ENCODE measurements at places on chromosomes 3 and 15. TPM values are rescaled to one million over a fixed set of nuclear protein-coding genes. Genes with fewer than 3 reads are reported as not detected.

Gene ANKRD34C
- total RNA-seq, result not detected

Gene RLBP1
- total RNA-seq, result not detected

Gene RPL22L1
- total RNA-seq, result 8.4 TPM

Gene ADAM10
- 37.2 TPM for total RNA-seq

GRCh38 chr3:39189959-39190269 lies 2.5 kb downstream of the XIRP1 start:
- DNase-seq, result no peak
- peak overlapping the region; percentile 75 for H3K4me3 ChIP-seq
- no peaks in the 10 kb centered on the region for H3K27me3 ChIP-seq

GRCh38 chr15:83734487-83734886 lies 80.6 kb downstream of the ADAMTSL3 start:
- H3K4me1 ChIP-seq, result no peaks in the 10 kb centered on the region
- no peak overlapping the region for H3K4me3 ChIP-seq
- no peaks in the 10 kb centered on the region for H3K27me3 ChIP-seq
- H3K27ac ChIP-seq, result no peak overlapping the region
- no peak for DNase-seq

- no peak overlapping the region for H3K4me3 ChIP-seq
- no peak for DNase-seq
- H3K27ac ChIP-seq, result no peak overlapping the region
- no peaks in the 10 kb centered on the region for H3K4me1 ChIP-seq
- no peaks in the 10 kb centered on the region for H3K36me3 ChIP-seq
- no peaks in the 10 kb centered on the region for H3K27me3 ChIP-seq
Measured at GRCh38 chr3:139127101-139127500, 82.4 kb upstream of the PRR23C start.

DNA sequence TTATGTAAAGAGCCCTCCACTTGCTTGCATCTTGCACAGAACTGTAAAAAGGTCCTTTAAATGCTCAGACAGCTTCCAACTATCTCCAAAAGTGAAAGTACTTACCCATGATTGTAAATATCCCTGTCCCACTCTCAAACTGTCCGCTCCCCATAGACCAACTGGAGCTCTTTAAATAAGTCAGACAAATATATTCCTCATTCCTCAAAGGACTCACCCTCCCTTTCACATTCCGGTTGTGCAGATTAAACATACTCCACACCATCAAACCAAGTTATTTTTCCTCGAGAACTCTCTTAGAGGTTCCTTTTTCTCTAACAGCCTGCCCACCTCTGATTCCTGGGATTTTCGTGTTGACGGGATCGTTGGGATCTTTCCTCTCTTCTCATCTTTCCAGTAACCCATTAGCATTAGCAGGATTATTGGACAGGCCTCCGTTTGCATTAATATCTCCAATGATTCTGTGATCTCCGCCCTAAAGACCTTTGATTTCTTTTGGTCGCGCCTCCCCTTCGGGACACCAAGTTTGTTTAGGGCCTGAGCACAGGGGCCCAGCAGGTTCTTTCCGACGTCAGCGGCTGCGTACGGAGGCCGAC lies 763 bp downstream of the GOLGB1 start:
- no peak for DNase-seq
- peaks cover 22% of the 10 kb centered on the region for H3K4me1 ChIP-seq
- no peaks in the 10 kb centered on the region for H3K27me3 ChIP-seq
- peak overlapping the region; percentile 97 for H3K4me3 ChIP-seq
- peak overlapping the region; percentile 98 for H3K27ac ChIP-seq

- DNase-seq, result no peak
- peak overlapping the region; percentile 95 for H3K27ac ChIP-seq
- no peaks in the 10 kb centered on the region for H3K36me3 ChIP-seq
- H3K4me3 ChIP-seq, result no peak overlapping the region
- peaks cover 74% of the 10 kb centered on the region for H3K4me1 ChIP-seq
Measured at GRCh38 chr15:92915766-92916435, 15.8 kb downstream of the CHD2 start.

GRCh38 chr3:129563850-129564535 lies 21.0 kb downstream of the H1-8 start:
- peak; percentile 17 for DNase-seq
- peaks cover 19% of the 10 kb centered on the region for H3K4me1 ChIP-seq
- no peak overlapping the region for H3K27ac ChIP-seq

GRCh38 chr3:126081618-126082361 lies 2.1 kb downstream of the SLC41A3 start:
- H3K4me1 ChIP-seq, result peaks cover 17% of the 10 kb centered on the region
- no peaks in the 10 kb centered on the region for H3K36me3 ChIP-seq
- no peak overlapping the region for H3K4me3 ChIP-seq
- no peaks in the 10 kb centered on the region for H3K27me3 ChIP-seq
- DNase-seq, result peak; percentile 96
- peak overlapping the region; percentile 97 for H3K27ac ChIP-seq

- peak; percentile 39 for DNase-seq
- H3K4me1 ChIP-seq, result no peaks in the 10 kb centered on the region
- H3K36me3 ChIP-seq, result no peaks in the 10 kb centered on the region
- peak overlapping the region; percentile 53 for H3K4me3 ChIP-seq
Measured at GRCh38 chr15:49421991-49422390, 1.1 kb upstream of the FGF7 start.

- no peak for DNase-seq
- no peaks in the 10 kb centered on the region for H3K27me3 ChIP-seq
- H3K4me1 ChIP-seq, result no peaks in the 10 kb centered on the region
- H3K36me3 ChIP-seq, result no peaks in the 10 kb centered on the region
- H3K4me3 ChIP-seq, result no peak overlapping the region
Measured at GRCh38 chr15:95394186-95395067, 936.1 kb upstream of the NR2F2 start.

DNA sequence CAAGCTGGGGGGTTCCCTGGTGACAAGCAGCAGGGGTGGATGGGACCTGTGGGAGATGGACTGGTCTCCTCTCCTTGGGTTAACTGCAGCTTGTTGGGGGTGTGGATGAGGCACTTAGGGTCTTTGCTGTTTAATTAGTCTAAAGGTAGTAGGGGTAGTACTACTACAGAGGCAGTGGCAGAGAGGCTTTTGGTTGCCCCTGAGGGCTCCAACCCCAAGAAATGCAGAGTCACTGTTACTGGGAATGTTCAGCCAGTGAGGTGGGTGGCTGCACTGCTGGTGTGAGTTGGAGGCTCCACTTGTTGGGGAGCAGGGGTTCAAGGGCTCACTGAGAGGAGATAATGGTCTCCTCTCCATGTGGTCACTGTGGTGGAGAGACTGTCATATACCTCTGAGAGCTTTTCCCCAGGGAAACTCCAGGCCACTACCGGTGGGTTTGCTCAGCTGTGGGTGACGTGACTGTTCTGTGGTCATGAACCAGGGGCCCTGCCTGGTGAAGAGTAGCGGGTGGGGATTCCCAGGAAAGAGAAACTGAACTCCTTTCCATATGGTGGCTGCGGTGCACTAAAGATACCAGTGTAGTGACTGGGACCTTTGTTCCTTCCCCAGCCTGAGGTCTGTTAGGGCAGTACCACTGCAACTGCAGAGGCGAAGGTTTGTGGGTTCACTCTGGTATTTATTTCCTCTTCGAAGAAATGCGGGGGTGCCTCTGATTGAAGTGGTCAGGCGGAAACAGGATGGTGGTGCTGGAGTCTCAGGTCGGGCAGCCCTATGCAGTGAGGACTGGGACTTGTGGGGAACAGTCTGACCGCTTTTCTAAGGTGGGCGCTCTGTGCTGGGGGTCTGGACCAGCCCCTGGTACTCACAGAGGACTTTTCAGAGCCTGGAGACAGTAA lies 68.9 kb upstream of the TNFSF10 start:
- H3K27me3 ChIP-seq, result no peaks in the 10 kb centered on the region
- H3K27ac ChIP-seq, result no peak overlapping the region
- DNase-seq, result no peak
- H3K4me3 ChIP-seq, result no peak overlapping the region
- H3K36me3 ChIP-seq, result no peaks in the 10 kb centered on the region

DNA sequence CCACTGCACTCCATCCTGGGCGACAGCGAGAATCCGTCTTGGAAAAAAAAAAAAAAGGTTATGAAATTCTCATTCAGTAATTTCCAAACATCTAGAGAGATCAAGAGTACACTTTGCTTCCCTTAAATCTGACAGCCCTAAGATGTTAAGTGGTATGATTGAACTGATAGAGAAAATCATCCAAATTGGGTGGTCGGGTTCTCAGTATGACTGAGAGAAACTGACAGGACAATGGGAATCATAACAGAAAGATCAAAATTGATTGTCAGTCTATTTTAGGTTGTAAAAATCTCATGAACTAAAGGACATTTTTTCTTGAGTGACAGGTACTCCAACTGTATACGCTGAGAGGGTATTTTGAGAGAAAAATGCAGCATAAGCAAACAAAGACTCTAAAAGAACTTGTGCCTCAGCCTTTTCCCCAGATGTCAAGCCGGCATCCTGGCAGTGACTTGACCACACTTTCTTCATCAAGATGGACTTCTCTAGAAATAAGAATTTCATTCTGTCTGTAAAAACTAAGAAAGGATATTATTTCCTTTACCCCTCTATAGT lies 65.8 kb downstream of the MYO5A start:
- no peak for DNase-seq
- H3K27me3 ChIP-seq, result no peaks in the 10 kb centered on the region
- no peak overlapping the region for H3K4me3 ChIP-seq
- H3K36me3 ChIP-seq, result no peaks in the 10 kb centered on the region
- no peak overlapping the region for H3K27ac ChIP-seq
- peaks cover 27% of the 10 kb centered on the region for H3K4me1 ChIP-seq

Gene CCNB2
- not detected for total RNA-seq

GRCh38 chr3:17122758-17123157 lies 238.0 kb downstream of the PLCL2 start:
- no peak overlapping the region for H3K27ac ChIP-seq
- no peaks in the 10 kb centered on the region for H3K36me3 ChIP-seq
- no peaks in the 10 kb centered on the region for H3K4me1 ChIP-seq
- no peak overlapping the region for H3K4me3 ChIP-seq
- no peak for DNase-seq

DNA sequence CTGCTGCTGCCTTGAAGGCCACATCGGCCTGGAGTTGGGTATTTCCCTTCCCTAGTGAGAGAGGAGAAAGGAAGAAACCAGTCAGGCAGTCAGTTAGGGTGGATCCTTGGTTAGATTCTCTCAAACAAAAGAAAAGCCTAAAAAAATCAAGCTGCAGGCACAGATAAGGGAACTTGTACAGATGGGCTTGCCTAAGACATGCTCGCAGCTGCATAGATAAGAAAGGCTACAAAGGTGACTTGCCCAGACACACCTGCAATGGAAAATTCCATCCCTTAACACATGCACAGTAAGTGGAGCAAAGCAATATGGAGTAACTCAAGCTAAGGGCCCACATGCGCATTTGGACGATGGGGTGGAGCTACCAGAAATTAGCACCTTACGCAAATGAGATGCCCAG lies 199.7 kb upstream of the ARPP21 start:
- no peaks in the 10 kb centered on the region for H3K36me3 ChIP-seq
- no peak for DNase-seq
- H3K27me3 ChIP-seq, result no peaks in the 10 kb centered on the region
- no peaks in the 10 kb centered on the region for H3K4me1 ChIP-seq
- H3K4me3 ChIP-seq, result no peak overlapping the region
- no peak overlapping the region for H3K27ac ChIP-seq

- H3K36me3 ChIP-seq, result no peaks in the 10 kb centered on the region
- no peak overlapping the region for H3K4me3 ChIP-seq
- no peak for DNase-seq
- peaks cover 19% of the 10 kb centered on the region for H3K4me1 ChIP-seq
- no peak overlapping the region for H3K27ac ChIP-seq
- no peaks in the 10 kb centered on the region for H3K27me3 ChIP-seq
Measured at GRCh38 chr3:183534249-183534648, 21.3 kb downstream of the KLHL6 start.

Gene TRIM59
- 0.38 TPM for total RNA-seq

GRCh38 chr3:53646723-53647122 lies 152.3 kb downstream of the CACNA1D start:
- no peak for DNase-seq
- no peaks in the 10 kb centered on the region for H3K27me3 ChIP-seq
- no peak overlapping the region for H3K4me3 ChIP-seq
- no peaks in the 10 kb centered on the region for H3K36me3 ChIP-seq
- H3K4me1 ChIP-seq, result no peaks in the 10 kb centered on the region

Gene KLHL40
- 241 TPM for total RNA-seq

GRCh38 chr3:187265461-187265955 lies 26.0 kb downstream of the MASP1 start:
- no peaks in the 10 kb centered on the region for H3K27me3 ChIP-seq
- H3K4me3 ChIP-seq, result no peak overlapping the region
- no peak for DNase-seq
- H3K27ac ChIP-seq, result peak overlapping the region; percentile 24
- H3K4me1 ChIP-seq, result peaks cover 26% of the 10 kb centered on the region
- H3K36me3 ChIP-seq, result no peaks in the 10 kb centered on the region

Gene IQCF6
- total RNA-seq, result not detected

Gene ROPN1
- not detected for total RNA-seq

Gene TTC21A
- total RNA-seq, result 0.92 TPM

DNA sequence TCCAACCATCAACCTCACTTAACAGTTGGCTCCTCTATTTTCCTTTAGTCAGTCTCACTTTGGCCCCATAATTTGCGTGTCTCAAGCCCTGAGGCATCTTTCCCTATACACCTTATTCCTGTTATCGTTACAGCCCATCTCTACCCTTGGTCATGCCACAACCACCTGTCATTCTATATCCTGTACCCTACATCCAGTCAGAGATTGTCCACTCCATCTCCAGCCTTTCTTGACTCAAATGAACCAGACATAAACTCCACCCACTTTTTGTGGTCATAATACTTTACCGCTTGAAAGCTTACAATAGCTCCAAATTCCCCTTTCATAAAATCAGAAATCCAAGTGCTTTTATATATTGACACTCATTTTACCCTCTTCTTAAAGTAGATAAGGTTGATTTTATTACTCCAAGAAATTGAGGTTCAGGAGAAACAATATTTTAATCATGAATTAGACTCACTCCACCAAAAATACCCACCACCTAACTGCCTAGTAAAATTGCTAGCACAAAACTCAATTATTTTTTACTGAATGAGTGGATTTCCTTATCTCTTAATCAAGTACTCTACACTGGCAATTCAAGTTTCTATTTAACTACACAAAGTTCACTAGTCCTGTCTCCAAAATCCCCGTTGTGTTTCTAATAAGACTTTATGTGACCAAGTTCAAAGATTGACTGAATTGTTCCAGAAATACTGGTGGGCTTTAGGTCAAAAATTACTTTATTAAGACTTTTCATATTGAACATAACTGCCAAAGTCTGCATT lies 9.1 kb downstream of the CCR4 start:
- H3K36me3 ChIP-seq, result no peaks in the 10 kb centered on the region
- no peaks in the 10 kb centered on the region for H3K27me3 ChIP-seq
- H3K27ac ChIP-seq, result no peak overlapping the region
- DNase-seq, result no peak
- H3K4me1 ChIP-seq, result no peaks in the 10 kb centered on the region

Gene APOD
- 265 TPM for total RNA-seq

- peaks cover 3% of the 10 kb centered on the region for H3K36me3 ChIP-seq
- H3K27me3 ChIP-seq, result no peaks in the 10 kb centered on the region
- H3K27ac ChIP-seq, result peak overlapping the region; percentile 48
- no peak overlapping the region for H3K4me3 ChIP-seq
- H3K4me1 ChIP-seq, result peaks cover 69% of the 10 kb centered on the region
Measured at GRCh38 chr3:81735334-81735733, 26.1 kb downstream of the GBE1 start.

Gene RTP3
- not detected for total RNA-seq

Gene CHRD
- 4.1 TPM for total RNA-seq

Gene JMJD7
- total RNA-seq, result 6.7 TPM

Gene BTLA
- total RNA-seq, result not detected

GRCh38 chr15:82597815-82598214 lies 49.3 kb downstream of the CPEB1 start:
- H3K4me1 ChIP-seq, result no peaks in the 10 kb centered on the region
- H3K36me3 ChIP-seq, result no peaks in the 10 kb centered on the region
- no peak for DNase-seq
- no peak overlapping the region for H3K4me3 ChIP-seq

GRCh38 chr3:52108302-52109232 lies 45.7 kb downstream of the POC1A start:
- no peak overlapping the region for H3K4me3 ChIP-seq
- H3K27ac ChIP-seq, result no peak overlapping the region
- H3K27me3 ChIP-seq, result no peaks in the 10 kb centered on the region
- no peaks in the 10 kb centered on the region for H3K36me3 ChIP-seq

Gene ELL3
- total RNA-seq, result 1.3 TPM

Data from psoas muscle (tissue), 8 donors.